ENCODE measurements at places on chromosomes 5 and 9.

- no peak for DNase-seq
These were observed 85.6 kb downstream of the SMIM15 start for GRCh38 chr5:61076626-61077025.

DNA sequence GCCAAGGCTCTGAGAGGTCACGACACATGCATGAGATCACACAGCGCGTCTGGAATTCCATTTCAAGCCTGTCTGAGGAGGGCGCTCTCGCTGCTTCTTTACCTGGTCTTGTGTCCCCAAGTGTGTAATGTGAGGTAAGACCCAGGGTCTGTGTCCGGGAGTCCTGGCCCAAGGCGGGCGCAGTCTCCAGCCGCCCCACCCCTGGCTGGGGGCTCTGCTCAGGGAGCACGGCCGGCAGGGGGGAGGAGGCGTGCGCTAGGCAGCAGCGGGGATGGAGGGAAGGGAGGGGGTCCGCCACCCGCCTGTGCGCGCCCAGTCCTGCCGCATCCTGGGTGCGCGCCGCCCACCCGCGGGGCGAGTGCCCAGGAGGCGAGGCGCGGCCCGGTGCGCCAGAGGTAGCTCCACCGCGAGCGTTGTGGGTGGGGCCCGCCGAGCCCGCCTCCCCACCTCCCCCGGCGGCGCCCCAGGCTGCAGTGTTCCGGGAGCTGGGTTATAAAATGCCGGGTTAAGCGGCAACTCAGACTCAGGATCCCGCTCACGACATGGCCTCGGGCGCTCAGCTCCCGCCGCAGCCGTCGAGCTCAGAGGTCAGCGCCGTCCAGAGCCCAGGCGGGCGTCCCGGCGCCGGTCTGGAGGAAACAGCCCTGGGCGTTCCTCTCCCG, at the start of gene CCNI2:
CCNI2 (plus strand) TSS at position 473 of the 662 bp plus-strand sequence; CDS start at position 543, 70 bp downstream.
- peak; percentile 55 for DNase-seq

GRCh38 chr5:31889001-31889561, 250.2 kb downstream of the PDZD2 start:
- DNase-seq, result no peak

GRCh38 chr5:38994324-38994927, 79.8 kb downstream of the RICTOR start:
- no peak for DNase-seq

DNA sequence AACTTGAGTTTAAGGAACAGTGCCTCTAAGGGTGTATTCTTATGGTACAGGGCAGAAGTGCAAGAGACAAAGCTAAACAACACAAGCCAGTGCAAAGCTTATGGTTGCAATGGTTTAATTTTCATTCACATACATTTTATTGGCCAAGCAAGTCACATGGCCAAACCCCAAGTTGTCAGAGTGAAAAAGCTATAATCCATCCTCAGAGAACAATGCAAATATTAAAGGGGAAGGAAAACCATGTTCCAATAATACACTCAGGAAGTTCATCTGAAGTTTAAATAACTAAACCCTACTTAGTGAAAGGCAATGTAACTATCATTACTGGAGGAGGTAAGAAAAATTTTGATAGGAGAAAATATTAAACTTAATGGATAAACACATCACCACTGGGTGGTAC, 26.6 kb upstream of the TLR4 start:
- no peak for DNase-seq

DNA sequence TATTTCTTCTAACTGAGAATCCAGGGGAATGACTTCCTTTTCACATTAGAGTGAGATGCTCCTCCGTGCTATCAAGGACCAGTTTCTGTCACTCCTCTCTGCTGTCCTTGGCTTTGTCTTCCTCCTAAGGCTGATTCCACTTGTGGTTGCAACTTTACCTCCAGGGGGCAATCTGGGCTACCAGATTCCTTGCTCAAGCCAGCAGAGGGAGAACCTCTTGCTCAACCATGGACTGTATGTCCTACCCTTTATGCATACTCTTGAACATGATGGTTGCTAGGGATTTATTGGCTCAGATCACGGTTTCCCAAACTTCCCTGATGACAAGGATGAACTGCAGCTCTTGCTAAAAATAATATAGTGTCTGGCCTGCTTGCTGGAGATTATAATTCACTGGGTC, 24.0 kb downstream of the NNT start:
- no peak for DNase-seq

- DNase-seq, result no peak
These were observed 46.1 kb upstream of the CER1 start for GRCh38 chr9:14768405-14769229.

- DNase-seq, result no peak
These were observed 837.0 kb downstream of the DNAH5 start for GRCh38 chr5:13107537-13107936.

DNA sequence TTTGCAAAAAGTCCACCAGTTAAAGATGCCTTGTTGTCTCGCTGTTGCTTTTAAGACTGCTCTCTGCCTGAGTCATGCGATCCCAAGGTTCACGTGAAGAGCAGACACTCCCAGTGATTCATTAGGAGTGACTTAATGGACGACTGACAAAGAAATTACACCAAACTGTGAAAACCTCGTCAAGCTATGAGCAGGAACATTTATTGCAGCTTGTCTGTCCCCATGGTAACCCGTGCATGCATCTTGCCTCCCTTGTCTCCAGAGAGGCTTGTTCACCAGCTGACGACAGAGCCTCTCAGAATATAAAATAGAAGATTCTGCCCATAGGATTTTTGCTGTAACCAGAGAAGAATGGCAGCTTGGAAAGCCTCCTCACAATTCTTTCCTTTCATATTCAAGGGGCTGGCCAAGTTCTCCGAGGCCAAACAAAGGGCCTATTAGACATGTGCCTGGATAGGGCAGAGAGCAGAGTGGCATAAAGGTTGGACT, 352.7 kb downstream of the SPOCK1 start:
- no peak for DNase-seq

DNA sequence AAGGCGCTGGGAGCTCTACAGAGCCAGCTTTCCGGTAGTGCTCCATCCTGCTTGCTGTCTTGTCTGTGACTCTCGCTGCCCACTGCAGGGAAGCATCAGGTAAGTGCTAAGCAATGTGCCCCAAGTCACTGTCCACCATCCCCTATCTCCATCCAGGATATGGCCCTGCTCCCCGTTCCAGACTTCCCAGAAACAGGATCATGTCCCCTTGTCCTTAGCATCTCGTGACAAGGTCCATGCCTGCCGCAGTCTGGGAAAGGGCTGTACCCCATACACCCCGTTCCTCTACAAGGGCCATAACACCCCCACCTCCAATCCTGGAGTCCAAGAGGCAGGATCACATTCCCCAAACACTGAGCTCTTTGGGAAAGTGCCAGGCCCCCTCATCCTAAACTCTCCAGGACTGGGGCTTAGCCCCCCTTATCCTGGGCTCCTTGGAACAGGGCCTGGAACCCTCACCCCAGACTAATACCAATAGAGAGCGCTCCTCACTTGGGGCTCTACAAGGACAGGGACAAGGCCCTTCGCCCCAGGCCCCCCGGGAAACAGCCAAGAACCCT, 566 bp downstream of the RPP25L start:
- DNase-seq, result no peak

- DNase-seq, result no peak
These were observed 8.4 kb downstream of the UBAC1 start for GRCh38 chr9:135952664-135953206.

DNA sequence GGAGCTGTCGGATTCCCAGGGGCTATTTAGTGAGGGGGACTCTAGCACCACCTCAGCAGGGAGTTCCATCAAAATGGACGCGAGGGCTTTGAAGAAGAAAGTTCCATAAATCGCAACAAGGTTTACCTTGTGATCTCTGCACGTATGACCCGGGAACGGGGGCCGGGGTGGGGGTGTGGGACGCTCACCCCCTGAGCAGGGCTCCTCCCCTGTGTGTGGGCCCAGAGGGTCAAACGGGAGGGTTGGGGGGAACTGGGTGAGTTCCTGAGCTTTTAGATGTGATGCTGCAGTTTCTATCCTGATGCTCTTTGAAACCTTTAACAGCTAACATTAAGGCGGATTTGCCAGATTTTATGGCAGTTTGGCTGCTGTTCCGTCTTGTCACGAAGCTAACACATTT, 18.9 kb upstream of the LRRC14B start:
- no peak for DNase-seq

DNA sequence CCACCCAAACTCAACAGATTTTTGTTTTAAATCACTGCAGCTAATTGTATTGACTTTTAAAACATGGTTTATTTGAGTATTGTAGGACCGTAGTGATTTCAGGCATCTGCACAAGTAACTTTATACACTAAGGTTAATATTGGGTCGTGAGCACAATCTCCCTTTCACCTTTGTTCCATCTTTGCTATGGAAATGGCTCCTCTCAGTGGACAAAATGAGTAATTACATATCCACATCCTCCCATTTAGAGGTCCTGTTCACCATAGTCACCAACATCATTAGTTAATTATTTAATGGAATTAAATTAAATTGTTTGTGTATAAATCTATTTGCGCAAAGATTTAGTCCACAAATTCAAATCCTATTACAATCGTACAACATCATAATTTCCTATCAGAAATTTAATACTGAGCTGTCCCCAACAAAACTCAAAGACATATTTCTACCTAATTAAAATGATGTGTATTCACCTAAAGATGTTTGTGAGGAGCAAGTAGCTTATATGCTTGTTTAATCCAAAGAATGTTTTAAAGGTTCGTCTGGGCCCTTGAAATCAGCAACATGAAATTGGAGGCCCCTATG, 173.0 kb upstream of the DAPK1 start:
- DNase-seq, result no peak

DNA sequence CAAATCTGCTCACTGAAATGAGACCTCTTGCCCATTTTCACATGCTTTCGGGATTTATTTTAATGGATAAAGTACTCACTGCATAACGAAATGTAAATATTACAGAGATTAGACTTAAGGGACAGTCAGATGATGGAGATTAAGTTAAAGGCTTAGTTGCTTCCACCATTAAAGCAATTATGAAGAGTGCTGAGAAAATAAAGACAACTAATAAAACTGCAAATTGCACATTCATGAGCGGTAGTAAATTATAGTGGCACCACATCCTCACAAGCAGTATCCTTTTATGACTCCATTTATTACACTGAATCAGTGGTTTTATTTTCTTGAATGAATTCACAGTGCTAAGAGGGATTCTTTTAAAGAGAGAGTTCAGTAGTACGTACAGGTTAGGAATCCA, 76.2 kb upstream of the TMED7 start:
- no peak for DNase-seq

DNA sequence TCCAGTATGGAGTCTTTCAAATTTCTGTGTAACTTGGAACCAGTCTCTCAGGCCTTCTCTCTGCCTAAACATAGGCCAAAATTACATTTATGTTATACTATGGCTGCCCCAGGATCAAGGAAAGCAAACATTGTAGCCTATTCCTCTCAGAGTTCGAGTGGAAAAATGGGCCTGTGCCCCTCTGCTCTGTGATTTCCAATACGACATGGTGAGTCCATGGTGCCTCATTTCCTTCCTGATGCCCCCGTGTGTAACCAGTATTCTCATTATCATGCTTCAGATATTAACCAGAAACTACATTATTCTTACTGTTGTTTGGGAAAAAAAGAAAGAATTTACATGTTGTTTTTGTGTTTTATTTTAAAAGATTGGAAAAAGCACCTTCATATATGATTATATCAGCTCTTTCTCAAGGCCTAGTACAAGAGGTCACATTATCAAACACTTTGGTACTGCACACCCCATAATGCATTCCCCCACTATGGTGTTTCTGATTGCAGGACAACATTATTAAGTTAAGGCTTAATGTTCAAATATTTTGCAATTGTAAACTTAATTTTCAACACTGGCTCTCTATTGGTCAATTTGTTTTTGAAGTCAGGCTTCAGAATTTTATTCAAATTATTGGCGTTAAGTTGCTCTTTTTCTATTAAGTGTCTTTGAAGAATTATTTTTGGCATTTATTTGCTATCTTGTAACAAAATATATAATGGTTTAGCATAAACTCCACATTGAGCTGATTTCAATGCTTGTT, 151.8 kb upstream of the SLC27A6 start:
- DNase-seq, result no peak

GRCh38 chr5:149782018-149782894, 52.1 kb downstream of the PPARGC1B start:
- no peak for DNase-seq

- DNase-seq, result no peak
These were observed 33.2 kb downstream of the GRIN3A start for GRCh38 chr9:101705135-101705661.

DNA sequence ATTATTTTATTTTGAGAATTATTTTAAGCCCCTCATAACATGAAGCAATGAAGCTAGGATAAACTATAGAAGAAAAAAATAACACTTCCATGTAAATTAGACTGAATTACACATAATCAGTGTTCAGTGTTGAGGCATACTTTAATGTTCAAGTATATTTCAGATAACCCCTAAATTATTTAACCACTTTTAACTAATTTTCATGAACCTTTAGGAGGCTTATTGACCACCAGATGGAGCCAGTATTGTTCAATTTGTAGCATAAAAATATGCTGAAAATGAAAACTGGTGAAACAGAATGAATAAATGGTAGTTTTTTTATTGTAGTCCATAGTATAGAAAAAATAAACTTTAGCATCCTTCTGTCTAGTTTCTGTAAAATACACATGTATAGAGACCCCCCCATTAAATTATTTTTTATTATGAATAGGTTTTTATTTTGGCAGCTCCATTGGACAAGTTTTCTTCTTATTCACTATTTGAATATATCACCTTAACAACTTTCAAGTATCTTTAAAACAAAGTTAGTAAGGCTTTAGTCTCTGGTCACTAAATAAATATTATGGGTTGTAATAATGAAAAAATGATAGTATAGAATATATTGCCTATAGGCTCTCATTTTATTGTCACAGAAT, 190.1 kb downstream of the CWC27 start:
- DNase-seq, result no peak

DNA sequence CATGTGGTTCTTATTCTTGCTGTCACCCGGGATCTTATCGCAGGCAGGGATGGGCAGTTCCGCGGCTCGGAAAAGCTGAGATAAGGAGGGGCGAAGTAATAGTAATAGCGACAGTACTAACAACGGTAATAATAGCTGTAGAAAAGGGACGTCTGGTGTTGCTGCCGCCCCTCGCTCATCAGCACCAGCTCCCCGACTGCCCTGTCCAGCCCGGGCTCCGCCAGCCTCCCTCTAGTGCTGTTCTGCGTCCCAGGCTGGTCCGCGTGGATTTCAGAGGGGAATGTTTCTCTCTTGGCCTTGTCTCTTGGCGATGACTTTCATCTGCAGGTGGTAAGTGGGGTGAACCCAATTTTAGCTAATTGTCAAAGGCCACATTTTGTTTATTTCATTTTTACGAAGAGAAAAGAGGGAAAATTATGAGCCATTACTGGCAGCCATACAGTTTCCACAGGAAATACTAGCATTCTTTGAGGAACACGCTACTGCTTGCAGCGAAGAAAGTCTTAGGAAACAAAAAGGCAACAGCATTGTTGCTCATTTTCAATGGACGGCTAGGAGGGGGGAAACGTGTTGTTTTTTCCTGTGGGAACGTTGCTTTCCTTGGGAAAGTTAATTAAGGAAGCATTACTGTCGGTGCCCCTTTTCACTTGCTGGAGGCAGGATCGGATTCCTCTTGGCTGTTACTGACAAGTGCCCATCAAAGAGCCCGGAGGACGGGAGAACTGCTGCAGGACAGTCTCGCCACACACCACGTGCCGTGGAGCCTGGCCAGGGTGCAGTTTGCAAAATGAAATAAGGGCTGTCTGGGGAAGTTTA, 762 bp downstream of the SNCAIP start:
- DNase-seq, result no peak

Measured in stimulated activated CD8-positive, alpha-beta memory T cell treated with anti-CD3 and anti-CD28 coated beads, Interleukin-15, amount 100 ng/mL, for 4 hours (primary cell).